ENCODE measurements at places on chromosomes 16 and 17.

DNA sequence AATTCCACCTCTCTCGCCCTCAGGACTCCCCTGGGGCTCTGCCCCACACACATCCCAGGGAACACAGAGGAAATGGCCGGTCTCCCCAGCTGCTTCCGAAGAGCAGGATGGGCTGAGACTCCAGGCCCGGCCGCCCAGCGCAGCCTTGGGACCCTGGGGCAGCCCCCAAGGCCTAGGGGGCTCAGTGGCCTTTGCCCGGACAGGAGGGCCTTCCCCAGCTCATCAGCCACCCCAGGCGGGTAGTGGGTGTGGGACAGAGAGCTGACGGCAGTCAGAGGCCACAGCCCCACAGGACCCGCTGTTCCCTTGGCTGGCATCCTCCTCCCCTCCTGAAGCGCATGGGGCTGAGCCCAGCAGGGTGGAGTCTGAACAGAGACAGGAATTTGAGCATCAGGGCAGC lies 6.2 kb upstream of the CBFA2T3 start:
- no peak for DNase-seq

GRCh38 chr16:81780350-81780749 lies 1.3 kb downstream of the PLCG2 start:
- no peak for DNase-seq

- DNase-seq, result no peak
These were observed 562.4 kb upstream of the CDH11 start for GRCh38 chr16:65684230-65684629.

DNA sequence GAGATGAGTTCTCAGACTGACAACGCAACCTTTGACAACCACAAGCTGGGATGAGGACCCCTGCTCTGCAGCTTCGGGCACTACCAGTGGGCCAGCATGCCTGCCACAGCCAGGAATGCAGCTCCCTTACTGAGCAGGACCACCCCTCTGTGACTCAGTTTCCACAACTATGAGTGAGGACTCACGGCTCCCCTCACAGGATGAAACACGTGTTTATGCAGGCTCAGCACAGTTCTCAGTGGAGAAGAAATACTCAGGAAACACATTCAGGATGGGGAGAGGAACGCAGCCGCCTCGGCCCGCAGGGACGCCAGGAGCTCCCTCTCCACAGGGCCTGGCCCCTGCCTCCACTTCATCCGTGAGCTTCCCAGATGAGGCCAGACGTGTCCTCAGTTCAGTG lies 14.1 kb downstream of the DNASE1 start:
- DNase-seq, result no peak

GRCh38 chr17:1515640-1516387 lies 598 bp downstream of the INPP5K start:
- peak; percentile 66 for DNase-seq

GRCh38 chr16:61858988-61859387 lies 177.2 kb downstream of the CDH8 start:
- no peak for DNase-seq

DNA sequence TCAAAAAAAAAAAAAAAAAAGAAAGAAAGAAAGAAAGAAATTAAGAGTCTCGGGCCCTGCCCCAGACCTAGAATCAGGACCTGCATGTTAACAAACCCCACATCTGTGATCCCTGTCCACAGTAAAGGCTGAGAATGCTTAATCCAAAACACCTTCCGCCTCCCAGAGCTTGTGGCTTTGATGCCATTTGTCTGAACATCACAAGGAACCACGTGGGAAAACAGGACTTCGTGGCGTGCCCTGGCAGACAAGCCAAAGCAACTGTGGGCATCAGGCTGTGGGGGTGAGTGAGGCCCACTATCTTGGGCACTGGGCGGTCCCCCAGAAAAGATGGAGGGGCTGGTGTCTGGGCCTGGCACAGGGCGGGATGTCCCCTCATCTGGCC lies 173.4 kb upstream of the CIBAR2 start:
- DNase-seq, result no peak

DNA sequence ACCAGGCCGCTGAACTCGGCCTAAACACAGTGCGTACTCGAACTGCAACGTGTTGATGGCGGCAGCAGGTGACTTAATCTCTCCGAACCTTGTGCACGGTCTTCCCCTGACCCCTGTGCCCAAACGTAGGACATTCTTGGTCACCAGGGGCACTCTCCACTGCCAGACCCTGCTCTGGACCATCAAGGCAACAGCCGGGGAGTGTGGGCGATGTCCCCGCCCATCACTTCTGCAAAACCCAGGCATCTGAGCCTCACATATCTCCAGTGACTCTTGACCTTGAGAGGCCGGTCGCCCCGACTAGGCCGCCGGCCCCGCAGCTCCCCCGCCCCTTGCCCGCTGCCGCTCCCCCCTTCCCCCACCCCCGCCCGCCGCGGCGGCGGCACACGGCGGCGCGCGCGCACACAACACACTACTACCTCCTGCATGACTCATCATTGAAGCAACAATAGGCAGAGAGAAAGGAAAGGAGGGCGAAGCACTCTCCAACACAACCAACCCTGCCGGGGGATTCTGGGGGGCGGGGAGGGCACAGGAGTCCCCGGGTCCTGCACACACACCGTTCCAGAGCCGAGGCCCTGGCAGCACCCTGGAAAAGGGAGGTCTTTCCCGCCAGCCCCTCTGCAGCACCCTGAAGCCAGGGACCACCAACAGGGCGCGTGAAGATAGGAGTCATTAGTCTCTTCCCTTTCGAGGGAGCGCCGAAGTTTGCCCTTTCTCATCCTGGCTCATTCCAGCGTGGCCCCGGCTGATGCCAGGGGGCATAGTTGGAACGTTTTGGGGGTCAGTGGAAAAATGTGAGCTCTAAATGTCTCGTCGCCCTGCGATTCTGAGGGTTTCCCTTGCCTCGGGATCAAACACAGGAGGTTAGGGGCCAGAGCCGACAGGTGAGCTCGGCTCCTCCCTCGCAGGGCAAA lies 1.9 kb downstream of the MNT start:
- peak; percentile 74 for DNase-seq

DNA sequence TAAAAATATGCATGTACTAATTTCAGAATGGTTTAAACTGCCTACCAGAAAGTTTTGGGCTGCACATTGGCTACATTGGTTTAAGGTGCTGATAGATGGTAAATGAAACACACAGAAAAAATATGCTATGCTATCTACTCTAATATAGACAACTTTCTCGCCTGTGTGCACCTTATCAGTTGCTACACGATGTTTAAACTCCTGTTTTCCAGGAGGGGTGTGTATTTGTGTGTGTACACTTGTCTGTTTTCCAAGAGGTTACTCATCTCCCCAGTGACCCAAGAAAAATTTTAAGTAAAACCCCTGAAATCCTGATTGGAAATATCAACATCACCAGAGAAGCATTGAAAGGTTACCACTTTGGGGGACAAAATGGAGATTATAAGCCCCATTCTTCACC lies 21.6 kb upstream of the PSMC5 start:
- no peak for DNase-seq

- no peak for DNase-seq
These were observed 337.1 kb downstream of the CNTNAP4 start for GRCh38 chr16:76614269-76614668.

DNA sequence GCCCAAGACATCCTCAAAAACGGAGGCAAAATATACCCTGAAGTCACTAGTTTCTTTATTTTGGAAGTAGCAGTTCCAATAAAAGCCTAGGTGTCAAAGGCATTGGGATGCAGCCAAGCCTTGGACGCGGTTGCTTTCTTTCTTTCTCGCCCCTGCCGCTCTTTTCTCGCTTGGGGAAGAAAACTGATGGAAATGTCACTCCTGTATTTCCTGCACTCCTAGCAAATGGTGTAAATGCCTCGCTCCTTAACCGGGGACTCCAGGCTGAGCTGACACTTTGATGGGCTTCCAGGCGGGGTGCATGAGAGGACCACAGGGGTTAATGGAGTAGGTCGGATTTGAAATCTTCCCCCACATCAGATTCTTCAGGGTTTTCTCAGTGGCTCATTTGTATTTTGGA lies 114.1 kb downstream of the FOXL1 start:
- no peak for DNase-seq

DNA sequence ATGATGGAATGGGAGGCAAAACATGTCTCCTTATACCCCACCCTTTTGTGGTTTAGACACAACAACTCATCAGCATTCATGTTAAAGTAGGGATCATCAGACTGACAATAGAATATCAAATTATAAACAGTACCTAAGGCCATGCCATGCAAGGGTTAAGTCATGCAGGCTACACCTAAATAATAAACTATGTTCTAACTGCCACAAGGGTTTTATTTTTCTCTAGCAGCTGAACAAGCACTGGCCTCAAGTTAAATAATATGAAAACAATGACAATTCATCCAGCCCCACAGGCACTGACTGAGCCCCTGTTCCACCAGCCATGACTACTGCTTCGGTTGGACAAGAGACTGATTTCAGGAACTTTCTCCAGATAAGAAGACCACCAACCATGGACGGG lies 164.5 kb upstream of the PIRT start:
- DNase-seq, result no peak

DNA sequence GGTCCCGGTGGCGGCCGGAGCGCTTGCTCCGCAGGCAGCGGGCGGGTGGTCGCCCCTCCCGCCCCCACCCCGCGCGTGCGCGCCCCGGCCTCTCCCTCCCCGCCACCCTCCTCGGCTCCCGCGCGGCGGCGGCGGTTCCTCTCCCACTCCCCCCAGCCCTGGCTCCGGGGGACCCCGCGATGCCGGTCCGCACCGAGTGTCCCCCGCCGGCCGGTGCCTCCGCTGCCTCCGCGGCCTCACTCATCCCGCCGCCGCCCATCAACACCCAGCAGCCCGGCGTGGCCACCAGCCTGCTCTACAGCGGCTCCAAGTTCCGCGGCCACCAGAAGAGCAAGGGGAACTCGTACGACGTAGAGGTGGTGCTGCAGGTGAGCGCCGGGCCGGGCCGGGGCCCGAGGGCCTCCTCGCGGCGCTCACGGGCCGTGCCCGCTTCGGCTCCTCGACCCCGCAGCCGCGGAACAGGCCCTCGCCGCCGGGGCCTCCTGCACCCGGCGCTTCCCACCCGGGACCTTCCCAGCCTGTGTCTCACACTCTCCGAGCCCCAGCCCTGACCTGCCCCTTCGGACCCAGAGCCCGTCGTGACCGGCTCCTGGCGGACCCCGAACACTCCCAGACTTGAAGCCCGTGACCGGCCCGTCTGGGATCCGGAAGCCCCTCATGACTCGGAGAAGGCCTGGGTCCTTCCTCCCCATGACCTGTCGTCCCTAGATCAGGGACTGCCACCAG lies 490 bp downstream of the GID4 start:
- DNase-seq, result peak; percentile 23

- DNase-seq, result peak; percentile 67
These were observed 17.1 kb upstream of the CCR7 start for GRCh38 chr17:40582328-40582901.

DNA sequence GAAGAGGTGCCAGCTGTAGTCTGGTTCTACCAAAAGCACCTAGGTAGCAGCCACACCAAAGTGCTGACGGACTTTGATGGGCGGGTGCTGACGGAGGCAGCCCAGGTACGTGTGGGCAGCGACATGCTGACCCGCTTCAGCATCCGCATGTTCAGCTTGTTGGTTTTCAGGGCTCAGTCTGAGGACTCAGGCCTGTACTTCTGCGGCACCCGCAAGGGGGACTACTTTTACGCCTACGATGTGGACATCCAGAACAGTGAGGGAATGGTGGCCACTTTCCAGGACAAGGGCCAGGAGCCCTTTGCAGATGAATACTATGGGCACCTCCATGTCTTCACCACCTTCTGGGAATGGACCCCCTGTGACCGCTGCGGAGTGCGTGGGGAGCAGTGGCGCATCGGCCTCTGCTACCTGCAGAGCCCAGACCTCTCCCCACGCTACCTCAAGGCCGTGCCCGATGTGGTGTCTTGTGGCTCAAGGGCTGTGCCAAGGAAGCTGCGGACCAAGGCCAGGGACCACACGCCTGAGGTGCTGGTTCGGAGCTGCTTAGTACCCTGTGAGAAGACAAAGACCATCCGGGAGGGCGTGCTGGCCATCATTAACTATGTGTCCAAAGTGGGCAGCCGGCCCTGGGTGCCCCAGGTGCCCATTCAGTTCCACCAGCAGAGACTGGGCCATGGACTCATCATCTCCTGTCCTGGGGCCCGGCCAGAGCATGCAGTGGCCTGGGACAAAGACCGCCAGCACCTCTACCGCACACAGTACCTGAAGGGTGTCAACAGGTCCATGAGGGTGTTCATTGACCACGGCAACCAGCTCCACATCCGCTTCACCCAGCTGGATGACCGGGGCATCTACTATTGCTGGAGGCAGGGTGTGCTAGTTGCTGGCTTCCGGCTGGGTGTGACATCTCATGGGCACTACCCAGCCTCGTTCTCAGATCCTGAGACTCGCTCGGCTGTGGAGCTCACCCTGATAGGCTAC lies 5.0 kb upstream of the EFTUD2 start:
- no peak for DNase-seq

DNA sequence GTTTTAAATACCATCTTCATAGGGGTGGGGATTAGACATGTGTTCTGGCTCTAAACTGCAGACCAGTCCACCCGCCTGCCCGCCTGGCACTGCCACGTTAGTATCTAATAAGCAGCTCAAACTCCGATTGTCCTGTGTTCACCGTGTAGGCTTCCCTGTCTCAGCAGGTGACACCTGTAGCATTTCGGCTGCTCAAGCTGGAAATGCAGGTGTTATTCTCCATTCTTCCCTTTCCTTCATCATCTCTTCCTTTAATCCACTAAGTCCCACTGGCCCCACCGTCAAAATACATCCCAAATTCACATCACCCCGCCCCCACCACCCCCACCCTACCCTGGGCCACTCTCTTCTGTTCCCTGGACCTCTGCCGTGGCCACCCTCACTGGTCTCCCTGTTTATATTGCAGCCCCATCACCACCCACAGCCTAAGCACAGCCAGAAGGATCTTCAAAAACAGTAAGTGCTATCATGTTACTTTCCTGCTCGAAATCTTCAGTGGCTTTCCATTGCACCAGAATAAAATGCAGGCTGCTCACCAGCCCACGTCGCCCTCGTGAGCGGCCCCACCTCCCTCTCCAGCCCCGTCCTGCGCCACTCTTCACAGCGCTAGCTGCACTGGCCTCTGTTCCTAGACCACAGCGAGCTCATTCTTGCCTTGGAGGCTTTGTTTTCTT lies 65.1 kb downstream of the RTN4RL1 start:
- DNase-seq, result no peak

- no peak for DNase-seq
These were observed 63.0 kb downstream of the GTF3C1 start for GRCh38 chr16:27486760-27487159.

DNA sequence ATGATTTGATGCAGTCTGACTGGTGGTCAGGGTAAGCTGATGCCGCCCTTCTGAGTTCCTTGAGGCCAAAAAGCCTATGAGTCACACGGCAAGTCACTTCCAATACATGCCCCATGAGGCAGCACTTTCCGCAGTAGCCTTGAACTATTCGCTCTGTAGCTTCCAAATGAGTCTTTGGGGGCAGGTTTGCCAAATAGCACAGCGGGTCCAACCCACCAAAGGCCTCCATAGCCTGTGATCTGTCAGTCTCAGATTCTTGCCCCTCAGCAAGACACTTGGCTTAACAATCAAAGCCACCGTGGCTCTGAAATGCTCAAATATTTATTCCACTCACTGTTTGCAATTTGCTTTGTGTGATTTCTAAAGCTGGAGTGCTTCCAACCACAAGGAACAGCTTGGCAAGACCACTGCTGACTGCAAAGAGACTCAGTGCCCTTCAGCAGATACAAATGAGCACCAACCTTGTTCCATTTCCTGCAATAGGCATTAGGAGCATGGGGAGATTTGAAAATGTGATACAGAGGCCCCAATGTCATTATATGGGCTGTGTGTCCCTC lies 45.4 kb downstream of the CLEC19A start:
- DNase-seq, result no peak

GRCh38 chr17:3870871-3871306 lies 22.0 kb downstream of the CAMKK1 start:
- DNase-seq, result no peak

- no peak for DNase-seq
These were observed 37.9 kb downstream of the IRF8 start for GRCh38 chr16:85936816-85937215.

All from activated CD4-positive, alpha-beta T cell treated with anti-CD3 and anti-CD28 coated beads, Interleukin-2, amount 50 U/mL, for 16 hours (primary cell).